NCI-H1436 (cell line): ENCODE measurements at places on chromosomes 2 and 18.

DNA sequence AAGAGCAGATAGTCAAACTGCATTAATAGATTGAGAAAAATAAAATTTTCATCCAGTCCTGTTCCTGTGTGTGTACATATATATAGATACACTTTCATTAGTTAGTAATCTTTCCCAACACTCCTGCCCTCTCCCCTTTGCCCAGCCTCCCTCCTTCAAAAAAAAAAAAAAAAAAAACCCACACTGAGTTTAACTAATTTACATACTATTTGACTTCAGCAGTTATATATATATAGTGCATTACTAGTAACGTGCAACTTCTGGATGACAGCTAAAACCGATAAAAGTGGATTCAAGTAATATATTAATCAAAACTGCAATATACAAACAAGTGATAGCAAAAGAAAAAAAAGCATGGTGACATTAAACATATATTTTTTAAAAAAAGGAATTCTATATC, 1.4 kb downstream of the FIGN start:
- DNase-seq = no peak

DNA sequence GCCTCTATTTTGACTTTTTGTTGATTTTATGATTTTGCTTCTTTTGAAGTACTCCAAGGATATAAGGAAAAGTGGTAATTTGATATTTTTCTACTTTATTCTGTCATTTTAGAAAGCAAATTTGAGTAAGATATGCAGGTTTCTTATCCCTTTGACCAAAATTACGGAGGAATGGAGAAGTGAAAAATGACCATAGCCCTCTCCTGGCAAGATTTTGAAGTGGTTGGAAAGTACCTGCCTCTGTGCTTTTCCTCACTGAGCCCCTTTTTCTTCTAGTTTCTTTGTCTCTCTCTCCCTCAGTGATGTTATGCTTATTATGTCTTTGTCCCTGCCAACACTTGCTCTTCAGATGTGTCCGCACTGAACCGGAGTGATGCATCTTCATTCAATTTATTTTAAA, 898.1 kb downstream of the EPHA4 start:
- no peak for DNase-seq

GRCh38 chr2:102033031-102033749, 41.4 kb downstream of the IL1R2 start:
- DNase-seq = no peak

DNA sequence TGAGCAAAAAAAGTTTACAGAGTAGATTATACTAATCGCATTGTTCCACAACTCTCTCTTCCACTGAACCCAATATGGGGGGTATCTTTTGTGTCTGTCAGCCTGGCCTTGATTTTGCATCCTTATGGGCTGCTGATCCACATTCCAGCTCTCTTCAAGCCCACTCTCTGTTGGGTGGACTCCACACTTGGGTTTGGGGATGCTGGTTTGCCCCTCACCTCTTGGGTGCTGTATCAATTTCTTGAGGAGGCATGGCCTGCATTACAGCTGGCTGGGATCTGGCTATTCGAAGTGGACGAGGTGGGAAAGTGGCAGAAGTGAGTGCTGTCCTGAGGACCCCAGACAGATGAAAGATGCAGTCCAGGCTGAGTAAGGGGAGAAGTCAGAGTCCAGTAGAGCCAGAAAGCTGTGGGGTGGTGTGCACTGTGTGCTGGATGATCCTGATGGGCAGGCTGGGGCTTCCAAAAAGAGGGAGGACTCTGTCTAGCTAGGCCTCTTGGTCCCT, 141.4 kb downstream of the CAPN13 start:
- DNase-seq = no peak

DNA sequence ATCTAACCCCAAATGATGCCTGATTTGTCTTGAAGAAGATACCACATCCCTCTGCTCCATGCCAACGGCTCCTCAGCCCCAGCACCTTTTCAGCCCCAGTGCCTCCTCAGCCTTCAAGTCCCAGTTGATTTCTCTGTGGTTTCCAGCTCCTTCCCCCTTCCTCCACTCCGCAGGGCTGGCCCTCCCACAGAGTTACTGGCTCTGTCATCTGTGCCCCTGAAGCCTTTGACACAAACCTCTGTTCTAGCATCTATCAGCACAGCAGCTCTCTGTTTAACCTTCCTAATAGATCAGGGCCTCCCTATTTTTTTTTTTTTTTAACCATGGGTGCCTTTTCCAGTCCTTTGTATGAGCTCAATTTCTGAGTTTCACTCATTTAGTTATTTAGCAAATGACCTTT, 201.3 kb upstream of the CXCR4 start:
- no peak for DNase-seq
